ENCODE measurements at places on chromosomes 4 and X. TPM values are rescaled to one million over a fixed set of nuclear protein-coding genes. Genes with fewer than 3 reads are reported as not detected.
A peak's percentile ranks its signal among the peaks of the same experiment; 100 is the strongest.

The GPR143 gene
- total RNA-seq = not detected

GRCh38 chrX:51747671-51748070 is 4.4 kb downstream of the GSPT2 start:
- peaks cover 15% of the 10 kb centered on the region for H3K36me3 ChIP-seq
- H3K27ac ChIP-seq = no peak overlapping the region
- no peak for DNase-seq
- no peak overlapping the region for H3K4me3 ChIP-seq

DNA sequence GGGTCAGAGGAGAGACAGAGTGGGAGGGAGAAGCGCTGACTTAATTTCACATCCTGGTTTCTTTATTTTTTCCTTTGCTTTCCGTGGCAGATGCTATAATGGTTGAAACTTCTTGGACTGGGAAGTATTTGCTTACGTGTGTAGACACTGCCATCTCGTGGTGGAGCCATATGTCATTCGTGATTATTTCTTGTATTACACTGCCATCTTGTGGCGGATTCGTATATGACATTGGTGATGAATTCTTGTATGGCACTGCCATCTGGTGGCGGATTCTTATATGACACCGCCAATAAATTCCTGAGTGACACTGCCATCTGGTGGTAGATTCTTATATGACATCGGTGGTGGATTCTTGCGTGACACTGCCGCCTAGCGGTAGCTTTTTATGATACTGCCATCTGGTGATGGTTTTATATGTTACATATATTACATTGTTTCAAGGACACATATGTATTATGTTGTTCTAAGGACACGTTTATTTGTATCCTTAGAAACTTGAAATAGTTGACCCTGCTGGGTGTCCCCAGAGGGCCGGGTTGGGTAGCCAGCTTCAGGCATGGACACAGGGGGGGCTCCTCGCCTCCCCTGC is 37.3 kb upstream of the CLCN4 start:
- H3K4me3 ChIP-seq = no peak overlapping the region
- peak; percentile 63 for DNase-seq
- no peak overlapping the region for H3K27ac ChIP-seq
- H3K4me1 ChIP-seq = no peaks in the 10 kb centered on the region
- no peaks in the 10 kb centered on the region for H3K27me3 ChIP-seq

- no peaks in the 10 kb centered on the region for H3K4me1 ChIP-seq
- peaks cover 4% of the 10 kb centered on the region for H3K27me3 ChIP-seq
- no peak for DNase-seq
- no peak overlapping the region for H3K27ac ChIP-seq
- H3K4me3 ChIP-seq = no peak overlapping the region
Measured at GRCh38 chr4:106677213-106677612, 308.6 kb upstream of the GIMD1 start.

DNA sequence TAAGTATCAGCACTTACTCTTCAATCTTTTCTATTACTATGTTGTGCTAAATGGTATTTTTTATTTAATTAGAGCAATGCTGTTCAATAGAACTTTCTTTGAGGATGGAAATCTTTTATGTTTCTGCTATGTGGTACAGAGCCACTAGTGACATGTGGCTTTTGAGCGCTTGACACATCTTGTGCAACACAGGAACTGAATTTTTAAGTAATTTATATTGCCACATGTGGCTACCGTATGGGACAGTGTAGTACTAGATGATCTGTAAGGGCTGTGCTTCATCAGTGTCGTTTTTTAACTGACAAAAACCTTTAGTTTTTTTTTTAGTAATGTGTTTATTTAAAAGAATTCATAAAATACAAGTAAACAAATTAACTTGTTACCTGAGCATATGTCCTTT is 22.4 kb downstream of the HPRT1 start:
- no peak overlapping the region for H3K4me3 ChIP-seq
- DNase-seq = no peak
- H3K27me3 ChIP-seq = no peaks in the 10 kb centered on the region
- H3K27ac ChIP-seq = no peak overlapping the region
- H3K36me3 ChIP-seq = no peaks in the 10 kb centered on the region

DNA sequence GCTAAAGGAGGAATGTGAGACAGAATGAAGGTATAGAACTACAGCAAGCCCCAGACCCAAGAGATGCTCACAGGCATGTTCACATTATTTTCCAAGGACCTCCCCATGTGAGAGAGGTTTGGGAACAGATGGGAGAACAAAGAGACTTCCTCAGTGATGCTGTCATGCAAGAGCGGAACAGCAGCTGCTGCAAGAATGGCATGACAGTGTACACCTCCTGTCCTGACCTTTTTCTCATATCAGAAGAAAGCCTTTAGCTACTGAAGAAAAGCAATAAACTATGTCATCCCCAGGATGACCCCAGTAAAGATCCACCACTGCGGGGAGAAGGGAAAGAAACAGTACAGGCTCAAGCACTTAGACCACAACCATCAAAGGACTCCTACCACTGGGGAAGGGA is 7.2 kb downstream of the PRDM5 start:
- no peaks in the 10 kb centered on the region for H3K36me3 ChIP-seq
- H3K27me3 ChIP-seq = no peaks in the 10 kb centered on the region
- no peak for DNase-seq
- no peak overlapping the region for H3K27ac ChIP-seq
- peaks cover 34% of the 10 kb centered on the region for H3K4me1 ChIP-seq

The AMBN gene
- total RNA-seq = not detected

The SRPK3 gene
- 0.18 TPM for total RNA-seq

The MAGEE1 gene
- total RNA-seq = 4.2 TPM

DNA sequence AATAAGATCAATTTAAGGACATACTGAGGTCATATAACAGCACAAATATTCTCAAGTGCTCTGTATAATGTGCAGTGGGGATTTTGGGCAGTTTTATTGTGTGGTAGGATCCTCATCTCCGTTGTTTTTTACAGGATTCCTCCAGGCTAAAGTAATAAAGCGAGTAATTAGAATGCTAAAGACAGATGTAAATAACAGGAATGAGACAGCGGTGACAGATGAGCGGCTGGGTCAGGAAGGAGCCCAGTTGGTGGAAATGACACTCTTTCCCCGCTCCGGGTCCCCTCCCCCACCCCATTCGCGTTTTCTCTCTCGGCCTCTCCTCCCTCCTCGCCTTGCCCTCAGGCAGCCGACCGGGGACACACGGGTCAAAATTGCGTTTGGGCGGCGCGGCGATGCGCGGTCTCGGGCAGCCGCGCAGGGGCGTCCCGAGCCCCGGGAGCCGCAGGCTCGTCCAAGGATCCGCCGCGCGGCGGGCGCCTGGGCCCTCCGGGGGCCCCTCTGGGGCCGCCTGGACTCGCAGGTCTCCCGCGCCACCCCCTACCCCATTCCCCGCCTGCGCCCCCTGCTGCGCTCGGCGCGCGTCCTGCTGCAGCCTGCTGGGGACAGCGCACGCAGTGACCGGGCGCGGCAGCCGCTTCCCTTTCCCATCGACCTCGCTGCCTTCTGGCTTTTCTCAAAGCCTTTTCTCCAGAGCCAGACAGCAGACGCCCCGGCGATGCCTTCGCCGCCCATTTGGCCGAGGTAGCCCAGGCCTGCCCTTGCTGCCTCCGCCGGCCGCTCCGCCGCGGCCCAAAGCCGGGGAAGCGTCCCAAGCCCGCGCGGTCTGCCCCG is 16.2 kb downstream of the POU4F2 start:
- no peak for DNase-seq
- H3K4me3 ChIP-seq = peak overlapping the region; percentile 85
- H3K4me1 ChIP-seq = peaks cover 7% of the 10 kb centered on the region
- no peak overlapping the region for H3K27ac ChIP-seq
- peaks cover 27% of the 10 kb centered on the region for H3K27me3 ChIP-seq

GRCh38 chrX:11953615-11954014 is 184.7 kb upstream of the FRMPD4 start:
- H3K4me3 ChIP-seq = peak overlapping the region; percentile 17
- no peaks in the 10 kb centered on the region for H3K36me3 ChIP-seq
- H3K4me1 ChIP-seq = peaks cover 27% of the 10 kb centered on the region
- H3K27me3 ChIP-seq = no peaks in the 10 kb centered on the region
- peak overlapping the region; percentile 49 for H3K27ac ChIP-seq
- peak; percentile 77 for DNase-seq

The MAGEB2 gene
- not detected for total RNA-seq

- H3K36me3 ChIP-seq = peaks cover 8% of the 10 kb centered on the region
- H3K27me3 ChIP-seq = no peaks in the 10 kb centered on the region
- H3K4me1 ChIP-seq = peaks cover 33% of the 10 kb centered on the region
- DNase-seq = no peak
- no peak overlapping the region for H3K4me3 ChIP-seq
Measured at GRCh38 chr4:86948276-86948675, 13.5 kb downstream of the AFF1 start.

DNA sequence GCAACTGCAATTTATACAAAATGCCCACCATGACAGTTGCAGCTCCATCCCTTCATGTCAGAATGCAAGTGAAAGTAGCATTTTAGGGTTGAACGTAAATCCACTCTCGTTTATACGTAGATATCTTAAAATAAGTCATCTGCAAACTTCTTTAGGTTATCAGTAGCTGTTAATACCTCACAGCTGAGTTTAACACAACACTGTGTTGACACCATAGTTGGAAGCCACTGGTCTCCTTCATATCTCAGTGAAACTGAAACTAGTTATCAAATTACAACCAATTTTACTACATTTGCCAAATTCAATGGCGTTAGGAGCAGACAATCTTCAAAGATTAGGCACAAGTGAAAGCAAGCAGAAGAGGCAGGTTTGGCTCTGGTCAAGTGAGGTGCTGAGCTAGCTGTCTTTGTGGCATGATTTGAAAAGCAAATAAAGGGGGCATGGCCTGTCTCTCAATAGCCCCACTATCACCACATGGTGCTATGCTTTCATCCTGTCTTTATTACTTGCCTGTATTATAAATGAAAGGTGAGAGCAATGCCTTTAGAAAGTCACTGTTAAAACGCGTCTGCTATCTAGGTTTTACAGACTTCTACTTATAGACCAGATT is 12.3 kb downstream of the PPP3CA start:
- DNase-seq = no peak
- H3K27ac ChIP-seq = no peak overlapping the region
- H3K4me3 ChIP-seq = no peak overlapping the region
- H3K27me3 ChIP-seq = no peaks in the 10 kb centered on the region
- peaks cover 4% of the 10 kb centered on the region for H3K36me3 ChIP-seq
- peaks cover 50% of the 10 kb centered on the region for H3K4me1 ChIP-seq

DNA sequence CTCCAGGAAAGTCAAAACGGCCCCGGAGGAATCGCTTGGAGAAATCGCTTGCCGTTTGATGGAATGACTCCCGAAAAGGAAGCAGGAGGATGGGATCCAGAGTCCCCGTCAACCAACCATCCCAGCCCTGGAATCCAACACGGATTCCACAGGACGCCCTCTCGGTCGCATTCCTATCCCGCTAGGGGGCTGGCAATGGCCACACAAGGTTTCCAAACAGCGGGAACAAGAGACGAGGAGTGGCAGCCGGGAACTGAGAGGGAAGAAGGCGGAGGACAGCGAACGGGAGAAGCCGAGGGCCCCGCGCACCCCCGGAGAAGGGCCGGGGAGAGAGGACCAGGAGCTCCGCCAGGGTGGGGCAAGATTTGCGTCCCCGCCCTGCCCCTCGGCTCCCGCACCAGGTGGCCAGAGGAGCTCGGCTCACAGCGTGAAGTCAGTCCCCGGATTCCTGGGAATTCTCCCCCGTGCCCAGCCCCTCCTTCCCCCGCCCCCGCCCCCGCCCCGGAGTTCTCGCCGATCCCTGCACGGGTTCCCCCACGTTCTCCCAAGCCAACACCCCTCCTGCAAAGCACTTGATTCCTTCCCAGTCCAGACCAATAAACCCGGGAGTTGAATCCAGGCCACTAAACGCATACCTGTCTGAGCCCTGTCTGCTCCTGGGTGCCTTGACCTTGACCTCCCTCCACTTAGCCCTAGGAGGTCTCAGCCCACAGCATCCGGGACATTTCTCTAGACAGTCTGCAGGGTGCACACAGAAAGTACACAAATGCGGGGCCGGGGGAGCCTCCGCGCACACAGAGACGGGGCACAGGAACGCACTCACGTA is 1.4 kb downstream of the PDZD4 start:
- no peak overlapping the region for H3K4me3 ChIP-seq
- DNase-seq = no peak
- no peaks in the 10 kb centered on the region for H3K36me3 ChIP-seq
- peaks cover 15% of the 10 kb centered on the region for H3K27me3 ChIP-seq
- no peak overlapping the region for H3K27ac ChIP-seq

GRCh38 chr4:124629681-124630080 is 82.9 kb downstream of the ANKRD50 start:
- DNase-seq = no peak
- no peak overlapping the region for H3K4me3 ChIP-seq
- H3K27me3 ChIP-seq = no peaks in the 10 kb centered on the region
- H3K4me1 ChIP-seq = peaks cover 42% of the 10 kb centered on the region
- H3K27ac ChIP-seq = no peak overlapping the region

- no peak for DNase-seq
- H3K27ac ChIP-seq = no peak overlapping the region
- H3K4me1 ChIP-seq = peaks cover 27% of the 10 kb centered on the region
- peak overlapping the region; percentile 64 for H3K4me3 ChIP-seq
- peaks cover 5% of the 10 kb centered on the region for H3K36me3 ChIP-seq
- H3K27me3 ChIP-seq = peaks cover 3% of the 10 kb centered on the region
Measured at GRCh38 chr4:166162327-166162726, 289.3 kb downstream of the TLL1 start.
